Activated gamma-delta T cell treated with Interleukin-2 at 50 U/mL for 16 hours (primary cell): ENCODE measurements at places on chromosomes 4 and X.

DNA sequence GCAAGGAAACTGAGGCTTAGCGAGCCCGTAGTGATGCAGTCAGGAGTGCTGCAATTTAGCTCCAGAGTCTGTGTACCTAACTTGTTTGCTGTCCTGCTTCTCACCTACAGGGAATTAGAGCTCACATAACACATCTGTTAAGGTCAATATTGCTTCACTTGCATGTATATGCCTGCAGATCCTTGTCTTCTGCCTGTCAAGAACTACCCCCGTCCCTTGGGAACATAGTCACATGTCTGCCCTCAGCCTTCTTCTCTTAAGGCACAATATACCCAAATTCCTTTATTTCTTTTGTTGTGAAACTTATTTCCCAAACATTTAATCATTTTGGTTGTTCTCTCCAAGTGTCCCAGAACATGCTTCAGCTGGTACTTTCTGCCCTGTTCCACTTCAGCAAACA, 103.3 kb upstream of the LEF1 start:
- no peak for DNase-seq

DNA sequence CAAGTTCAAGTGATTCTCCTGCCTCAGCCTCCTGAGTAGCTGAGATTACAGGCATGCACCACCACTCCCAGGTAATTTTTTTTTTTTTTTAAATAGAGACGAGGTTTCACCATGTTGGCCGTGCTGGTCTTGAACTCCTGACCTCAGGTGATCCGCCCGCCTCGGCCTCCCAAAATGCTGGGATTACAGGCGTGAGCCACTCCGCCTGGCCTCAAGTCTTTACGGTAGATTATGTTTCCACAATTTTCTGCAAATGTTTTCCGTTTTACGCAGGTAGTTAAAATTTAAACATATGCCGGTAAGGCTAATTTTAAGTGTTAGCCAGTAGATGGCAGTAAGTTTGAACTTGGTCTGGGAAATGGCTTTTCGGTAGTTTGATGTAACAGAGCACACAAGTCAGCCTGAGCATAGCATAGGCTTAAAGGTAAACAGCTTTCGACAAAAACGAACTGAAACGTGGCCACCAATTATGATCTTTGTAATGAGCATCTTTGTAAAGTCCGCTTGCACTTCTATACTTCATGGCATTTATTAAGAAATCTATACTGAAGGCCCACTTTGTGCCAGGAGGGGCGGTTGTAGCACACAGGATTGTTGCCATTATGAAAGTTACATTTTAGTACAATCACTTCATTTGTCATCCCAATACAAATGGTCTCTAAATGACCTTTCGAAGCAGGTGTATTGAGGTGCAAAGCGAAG, 31.1 kb downstream of the CCKAR start:
- DNase-seq: no peak

GRCh38 chrX:132267392-132267791, 48.1 kb upstream of the RAP2C start:
- no peak for DNase-seq

- peak; percentile 12 for DNase-seq
Measured at GRCh38 chr4:165294907-165295306, 32.6 kb upstream of the MSMO1 start.

DNA sequence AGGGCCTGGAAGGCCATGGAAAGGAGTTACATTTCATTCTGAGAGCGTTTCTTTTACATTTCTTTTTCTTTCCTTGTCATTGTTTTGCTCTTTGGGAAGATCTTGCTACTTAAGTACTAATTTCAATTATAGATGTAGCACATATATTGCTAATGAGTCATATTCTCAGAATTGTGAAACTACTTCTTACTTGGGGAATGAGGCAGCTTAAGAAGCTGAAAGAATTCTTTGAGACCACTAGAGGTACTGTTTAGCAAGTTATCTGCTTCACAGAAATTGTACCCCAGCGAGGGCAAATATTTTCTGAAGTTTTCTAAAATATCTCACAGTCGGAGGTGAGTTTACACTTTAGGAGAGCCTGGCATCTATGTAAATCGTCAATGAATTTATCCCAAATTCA, 100.6 kb downstream of the AFF2 start:
- DNase-seq: no peak
